IMR-90 (cell line): ENCODE measurements at places on chromosomes 16 and 17. TPM values are rescaled to one million over a fixed set of nuclear protein-coding genes. Genes with fewer than 3 reads are reported as not detected.

Gene UNC45B
- total RNA-seq, result not detected in 2 replicates

Gene SLFN12L
- under 0.01 and 0.18 TPM in 2 replicates for total RNA-seq

Gene SLC13A2
- total RNA-seq, result not detected in 2 replicates

Gene SDR42E2
- not detected in 2 replicates for total RNA-seq

Gene STH
- not detected in 2 replicates for total RNA-seq

Gene LRRC59
- 233 and 241 TPM in 2 replicates for total RNA-seq

Gene CCL13
- 0.18 TPM in 1 of 2 replicates, not detected in the other for total RNA-seq

Gene C16orf86
- total RNA-seq, result 0.28 and 0.54 TPM in 2 replicates

Gene NHLRC4
- total RNA-seq, result 0.56 and 0.72 TPM in 2 replicates

Gene MYL4
- 0.28 TPM in 1 of 2 replicates, not detected in the other for total RNA-seq

Gene SLC6A2
- not detected in 2 replicates for total RNA-seq

Gene SRRM2
- 20.3 and 21.1 TPM in 2 replicates for total RNA-seq

Gene PEMT
- 23.3 and 25.0 TPM in 2 replicates for total RNA-seq

Gene ZNF200
- total RNA-seq, result 7.5 and 8.3 TPM in 2 replicates

GRCh38 chr16:74463888-74464287 lies 42.6 kb upstream of the CLEC18B start:
- no peak for DNase-seq

DNA sequence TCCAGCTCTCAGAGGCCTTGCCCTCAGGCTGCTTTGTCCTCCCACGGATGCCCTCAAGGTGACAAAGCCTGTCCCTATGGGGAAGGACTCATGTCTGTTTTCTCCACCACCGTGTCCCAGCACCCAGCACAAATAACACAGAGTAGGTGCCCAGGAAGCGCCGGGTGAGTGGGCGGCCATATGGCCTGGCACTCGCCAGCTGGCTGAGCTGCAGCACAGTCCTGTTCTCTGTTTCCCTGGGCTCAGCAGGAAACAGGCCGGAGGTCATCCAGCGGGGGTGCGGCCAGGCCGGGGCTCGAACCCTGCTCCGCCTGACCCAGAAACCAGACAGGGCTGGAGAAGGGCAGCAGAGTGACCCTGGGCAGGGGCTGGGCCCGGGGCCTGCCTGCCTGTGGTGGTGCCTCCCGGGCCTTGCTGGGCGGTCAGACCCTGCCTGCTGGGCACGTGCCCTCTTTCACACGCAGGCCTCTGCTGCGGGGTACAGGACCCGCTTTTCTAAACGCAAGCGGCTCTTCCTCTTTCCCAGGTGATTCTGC lies 139.0 kb upstream of the CIBAR2 start:
- no peak for DNase-seq

DNA sequence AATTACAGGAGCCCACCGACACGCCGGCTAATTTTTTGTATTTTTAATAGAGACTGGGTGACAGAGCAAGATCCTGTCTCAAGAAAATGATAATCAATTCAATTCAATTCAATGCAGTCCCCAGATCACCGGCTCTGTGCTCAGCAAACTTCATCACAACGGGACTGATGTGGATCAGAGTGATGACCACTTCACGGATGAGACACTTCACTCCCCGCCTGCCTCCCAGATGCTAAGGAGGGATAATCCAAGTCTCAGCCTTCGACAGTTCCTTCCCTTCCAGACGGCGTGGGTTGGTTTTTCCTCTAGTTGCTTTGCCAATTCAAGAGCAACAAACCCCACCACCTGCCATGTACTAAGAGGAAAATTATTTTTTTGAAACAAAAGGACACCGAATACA lies 93.8 kb downstream of the ZDHHC7 start:
- DNase-seq, result no peak

DNA sequence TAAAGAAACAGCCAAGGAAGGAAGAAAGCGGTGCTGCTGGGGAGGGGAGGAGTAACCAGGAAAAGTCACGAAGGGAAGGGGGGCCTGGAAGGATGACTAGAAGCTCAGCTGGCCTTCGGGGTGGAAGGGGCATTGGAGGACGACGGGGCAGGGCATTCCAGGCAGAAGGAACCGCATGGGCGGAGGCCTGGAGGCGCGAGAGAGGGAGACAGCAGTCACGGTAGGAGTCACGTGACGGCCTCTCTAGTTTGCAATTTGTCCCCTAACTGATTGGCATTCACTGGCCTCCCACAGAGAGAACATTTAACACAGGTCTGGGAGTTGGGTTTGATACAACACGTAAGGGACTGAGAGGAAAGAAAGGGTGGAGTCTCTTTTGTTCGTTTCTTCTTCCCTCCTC lies 63.9 kb downstream of the RTN4RL1 start:
- no peak for DNase-seq

- DNase-seq, result no peak
Observed at GRCh38 chr17:40951011-40951622, 13.7 kb upstream of the KRT23 start.

GRCh38 chr16:56355786-56356275 lies 69.5 kb downstream of the AMFR start:
- DNase-seq, result no peak

GRCh38 chr16:27326738-27327585 lies 13.2 kb downstream of the IL4R start:
- peak; percentile 97 for DNase-seq

GRCh38 chr17:21213638-21214014 lies 335 bp downstream of the TMEM11 start:
- no peak for DNase-seq

GRCh38 chr16:86118467-86119307 lies 219.7 kb downstream of the IRF8 start:
- peak; percentile 57 for DNase-seq

DNA sequence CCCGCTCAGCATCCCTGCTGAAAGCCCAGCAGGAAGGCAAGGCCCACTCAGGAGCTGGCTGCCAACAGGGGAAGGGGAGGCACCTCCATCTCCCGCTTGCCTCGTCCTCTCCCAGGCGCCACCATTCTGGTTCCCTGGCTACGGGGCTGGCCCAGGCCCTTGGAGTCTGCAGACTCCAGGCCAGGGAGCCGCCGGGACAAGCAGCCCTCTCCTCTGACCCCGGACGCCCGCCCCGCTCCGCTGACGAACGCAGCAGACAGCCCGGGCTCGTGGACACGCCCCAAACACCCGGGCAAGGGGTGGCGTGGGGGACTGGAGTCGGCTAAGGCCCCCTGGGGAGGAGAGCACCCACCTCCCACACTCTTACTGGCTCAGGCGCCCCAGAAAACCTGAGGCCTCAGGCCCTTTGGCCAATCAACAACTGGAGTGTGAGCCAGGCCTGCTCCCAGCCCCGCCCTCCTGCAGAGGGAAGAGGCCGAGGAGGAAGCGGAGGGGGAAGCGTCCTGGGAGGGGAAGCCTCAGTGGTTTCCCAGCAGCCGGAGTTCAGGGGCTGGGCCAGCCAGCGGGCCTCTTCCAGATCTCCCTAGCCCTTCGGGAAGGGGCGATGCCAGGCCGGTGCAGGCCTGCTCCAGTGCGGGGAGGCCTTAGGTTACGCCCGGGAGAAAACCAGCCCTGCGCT lies 4.2 kb downstream of the MNT start:
- peak; percentile 98 for DNase-seq

- no peak for DNase-seq
Observed at GRCh38 chr17:71363661-71364060, 757.2 kb upstream of the SOX9 start.

GRCh38 chr16:19875900-19876299 lies 8.7 kb downstream of the GPRC5B start:
- no peak for DNase-seq

DNA sequence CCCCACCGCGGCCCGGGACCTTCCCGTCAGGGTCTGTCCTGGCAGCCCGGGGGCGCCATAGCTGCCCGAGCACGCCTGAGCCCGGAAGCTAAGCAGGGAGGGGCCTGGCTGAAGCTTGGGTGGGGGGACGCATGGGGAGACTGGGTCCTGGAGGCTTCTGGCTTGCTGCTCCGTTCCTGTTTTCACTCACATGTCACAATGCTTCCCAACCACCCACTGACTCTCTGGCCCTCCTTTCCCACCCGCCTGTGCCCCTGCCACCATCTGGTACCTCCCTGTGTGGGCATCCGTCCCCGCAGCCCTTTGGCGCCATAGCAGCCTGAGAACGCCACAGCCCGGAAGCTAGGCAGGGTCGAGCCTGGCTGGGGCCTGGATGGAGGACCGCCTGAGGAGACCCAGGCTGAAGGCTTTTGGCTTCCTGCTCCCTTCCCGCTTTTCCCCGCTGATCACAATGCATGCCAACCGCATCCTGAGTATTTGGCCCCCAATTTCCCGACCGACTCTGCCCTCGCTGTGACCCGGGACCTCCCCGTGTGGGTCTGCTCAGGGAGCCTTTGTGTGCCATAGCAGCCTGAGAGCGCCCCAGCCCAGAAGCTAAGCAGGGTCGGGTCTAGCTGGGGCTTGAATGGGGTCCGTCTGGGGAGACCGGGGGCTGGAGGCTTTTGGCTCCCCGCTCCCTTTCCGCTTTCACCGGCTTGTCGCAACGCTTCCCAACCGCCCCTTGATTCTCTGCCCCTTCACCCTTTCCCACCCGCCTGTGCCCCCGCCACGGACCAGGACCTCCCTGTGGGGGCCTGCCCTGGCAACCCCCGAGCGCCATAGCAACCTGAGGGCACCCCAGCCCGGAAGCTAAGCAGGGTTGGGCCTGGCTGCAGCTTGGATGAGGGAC lies 2290.1 kb downstream of the TP53TG3F start:
- DNase-seq, result no peak

DNA sequence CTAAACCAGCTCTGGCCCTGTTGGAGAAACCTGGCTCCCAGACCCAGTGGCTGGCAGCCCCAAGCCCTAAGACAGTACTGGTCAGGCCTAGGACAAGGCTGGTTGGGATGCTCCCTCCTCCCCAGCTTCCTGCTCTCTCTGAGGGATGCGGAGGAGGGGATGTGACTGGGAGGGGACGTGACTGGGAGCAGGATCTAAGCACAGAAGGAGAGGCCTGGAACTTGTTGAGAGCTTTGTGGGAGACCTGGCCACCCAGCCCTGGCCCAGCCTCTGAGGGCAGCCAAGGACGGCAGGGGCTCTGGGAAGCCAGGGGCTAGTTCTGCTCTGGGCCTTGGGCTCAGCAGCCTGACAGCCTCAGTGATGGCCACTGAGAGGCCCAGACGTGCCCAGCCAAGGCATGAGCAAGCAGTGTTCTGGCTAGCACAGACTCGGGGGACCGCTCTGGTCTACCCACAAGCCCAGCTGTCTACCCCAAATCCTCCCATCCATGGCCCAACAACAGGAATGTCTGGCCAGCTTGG lies 22.8 kb downstream of the ATP6V0D1 start:
- no peak for DNase-seq

DNA sequence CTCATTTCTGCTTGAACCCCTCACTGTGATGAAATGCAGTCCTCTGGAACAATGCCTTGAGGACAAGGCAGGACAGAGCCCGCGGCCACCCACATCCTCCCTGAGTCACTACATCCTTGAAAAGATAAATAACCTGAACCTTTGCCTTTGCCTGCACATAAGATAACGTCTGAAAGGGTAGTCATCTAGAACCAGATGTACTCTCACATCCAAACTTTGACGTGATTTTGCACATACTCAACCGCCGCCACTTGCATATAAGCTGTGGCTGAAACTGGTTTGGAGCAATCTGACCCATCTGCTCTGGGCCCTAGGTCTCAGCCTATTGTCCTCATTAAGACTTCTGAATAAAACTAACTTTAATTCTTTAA lies 252.1 kb downstream of the PHKB start:
- DNase-seq, result peak; percentile 95

- no peak for DNase-seq
Observed at GRCh38 chr16:2811703-2812471, 5.2 kb upstream of the PRSS21 start.

GRCh38 chr16:86752582-86753175 lies 174.3 kb downstream of the FOXL1 start:
- peak; percentile 43 for DNase-seq

DNA sequence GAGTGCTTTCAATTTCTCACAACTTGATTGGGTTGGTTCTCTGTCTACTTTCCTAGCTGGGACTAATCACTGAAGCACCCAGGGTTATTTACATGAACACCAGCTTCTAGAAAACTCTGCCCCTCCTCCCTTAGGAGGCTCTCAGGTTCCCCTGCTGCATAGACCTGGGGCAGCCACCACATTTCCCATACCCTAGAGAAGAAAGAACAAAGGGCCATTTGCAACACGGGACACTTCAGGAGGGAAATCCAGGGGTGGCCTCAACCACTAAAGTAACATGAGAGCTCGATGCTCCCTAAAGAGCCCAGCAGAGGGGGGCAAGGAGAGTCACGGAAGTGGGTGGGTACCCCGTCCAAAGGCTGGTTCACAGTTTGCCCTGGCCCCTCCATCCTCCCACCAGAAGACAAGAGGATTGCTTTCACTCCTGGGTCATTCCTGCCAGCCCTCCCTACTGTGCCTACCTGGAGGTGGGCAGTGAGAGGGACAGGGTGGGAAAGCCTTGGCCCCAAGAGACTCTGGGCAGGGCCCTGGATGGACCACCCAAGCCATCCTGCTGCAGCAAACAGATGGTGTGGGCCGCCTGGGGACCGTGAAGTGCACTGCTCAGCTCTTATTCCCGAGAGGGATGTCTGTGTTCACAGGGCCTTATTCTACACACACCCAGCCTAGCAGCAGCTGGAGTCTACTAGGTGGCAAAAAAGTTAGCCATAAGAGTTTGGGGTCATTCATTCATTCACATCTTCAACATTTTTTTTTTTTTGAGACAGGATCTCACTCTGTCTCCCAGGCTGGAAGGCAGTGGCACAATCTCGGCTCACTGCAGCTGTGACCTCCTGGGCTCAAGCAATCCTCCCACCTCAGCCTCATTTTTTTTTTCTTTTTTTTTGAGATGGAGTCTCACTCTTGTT lies 392.1 kb downstream of the SOX9 start:
- DNase-seq, result no peak

- DNase-seq, result no peak
Observed at GRCh38 chr17:80800481-80801391, 190.9 kb upstream of the CHMP6 start.

GRCh38 chr17:47806913-47807255 lies 14.7 kb downstream of the OSBPL7 start:
- no peak for DNase-seq

DNA sequence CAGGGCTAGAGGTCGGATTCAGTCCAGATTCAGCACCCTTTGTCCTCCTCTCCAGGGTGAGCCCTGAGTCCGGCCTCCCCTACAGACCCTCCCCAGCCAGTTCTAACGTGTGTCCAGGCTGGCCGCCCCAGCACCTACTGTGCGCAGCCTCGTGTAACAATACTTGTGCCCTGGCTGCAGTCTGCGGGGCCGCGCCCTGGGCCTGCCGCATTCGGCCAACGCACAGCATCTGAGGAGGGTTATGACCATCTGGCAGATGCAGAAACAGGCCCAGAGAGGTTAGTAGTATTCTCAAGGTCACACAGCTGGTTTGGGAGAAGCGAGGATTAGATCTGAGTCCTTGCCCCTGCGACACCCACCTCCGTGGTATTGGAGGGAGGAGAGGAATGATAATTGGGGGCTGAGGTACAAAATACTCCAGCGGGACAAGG lies 968 bp downstream of the RIPOR1 start:
- DNase-seq, result no peak

GRCh38 chr16:59179446-59180082 lies 445.4 kb upstream of the GOT2 start:
- DNase-seq, result no peak

GRCh38 chr16:79926451-79927205 lies 326.1 kb upstream of the MAF start:
- DNase-seq, result no peak

- DNase-seq, result no peak
Observed at GRCh38 chr17:40345994-40346764, 18.4 kb downstream of the GJD3 start.
